ENCODE measurements at places on chromosomes 6 and 20.

DNA sequence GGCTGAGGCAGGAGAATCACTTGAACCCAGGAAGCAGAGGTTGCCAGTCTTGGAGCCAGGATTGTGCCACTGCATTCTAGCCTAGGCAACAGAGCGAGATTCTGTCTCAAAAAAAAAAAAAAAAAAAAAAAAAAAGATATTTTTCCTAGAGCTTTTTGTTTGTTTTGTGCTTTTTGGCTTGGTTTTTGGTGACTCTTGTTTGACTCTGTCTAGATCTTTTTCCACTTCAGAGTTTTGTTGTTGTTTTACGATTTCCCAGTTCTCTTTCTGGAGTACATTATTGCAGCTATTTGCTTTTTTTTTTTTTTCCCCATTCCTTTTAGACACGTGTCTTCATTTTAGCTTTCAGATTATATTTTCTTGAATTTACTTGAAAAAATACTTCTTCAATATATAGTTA lies 67.0 kb upstream of the AKAP12 start:
- no peak for DNase-seq

GRCh38 chr6:163620101-163620500 lies 205.6 kb downstream of the QKI start:
- DNase-seq: no peak

- DNase-seq: peak; percentile 43
Observed at GRCh38 chr6:35694462-35694861, 5.7 kb upstream of the FKBP5 start.

DNA sequence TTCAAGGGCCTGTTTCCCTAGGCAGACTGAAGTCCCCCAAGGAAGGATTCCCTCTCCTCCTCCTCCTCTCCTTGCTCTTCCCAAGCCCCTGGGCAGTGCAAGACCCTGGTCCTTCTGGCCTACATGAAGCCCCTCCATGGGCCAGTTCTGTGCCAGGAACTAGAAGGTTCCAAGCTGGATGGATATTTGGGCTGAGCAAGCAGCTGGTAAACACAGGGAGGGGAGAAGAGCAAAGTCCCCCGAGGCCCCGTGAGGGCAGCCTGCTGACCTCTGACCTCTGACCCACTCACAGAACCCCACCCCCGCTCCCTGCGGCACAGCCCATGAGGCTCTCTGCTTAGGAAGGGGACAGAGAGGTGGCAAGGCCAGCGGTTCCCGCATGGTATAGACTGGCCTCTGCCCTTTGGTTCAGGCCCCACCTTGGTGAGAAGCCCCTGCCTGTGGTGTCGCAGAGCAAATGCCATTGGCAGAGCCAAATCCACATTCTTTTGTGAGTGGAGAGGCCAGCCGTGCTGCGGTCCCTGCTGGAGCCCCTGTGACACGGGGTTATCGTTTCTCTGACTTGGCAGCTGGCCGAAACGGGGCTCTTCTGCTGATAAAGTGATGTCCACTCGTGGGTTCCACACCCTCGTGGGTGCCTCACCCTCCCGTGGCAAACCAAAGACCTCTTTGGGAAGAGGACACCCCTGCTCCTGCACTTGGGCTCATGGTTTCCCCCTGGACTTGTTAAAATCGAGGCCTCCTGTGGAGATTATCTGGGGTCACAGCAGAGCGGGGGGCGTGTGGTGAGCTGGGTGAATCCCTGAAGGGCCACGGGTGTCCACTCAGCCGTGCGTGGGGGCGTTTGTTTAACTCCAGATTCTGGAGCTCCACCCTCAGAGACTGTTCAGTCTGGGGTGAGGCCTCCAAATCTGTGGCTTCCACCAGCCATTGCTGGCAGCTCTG lies 2.1 kb upstream of the CHRNA4 start:
- no peak for DNase-seq

GRCh38 chr20:24797745-24798655 lies 151.1 kb upstream of the CST7 start:
- no peak for DNase-seq
